ENCODE measurements at places on chromosomes 5 and 9. TPM values are rescaled to one million over a fixed set of nuclear protein-coding genes. Genes with fewer than 3 reads are reported as not detected.

Gene PLPPR1
- not detected for total RNA-seq

- no peaks in the 10 kb centered on the region for H3K27me3 ChIP-seq
- H3K4me1 ChIP-seq = no peaks in the 10 kb centered on the region
- H3K4me3 ChIP-seq = no peak overlapping the region
- H3K27ac ChIP-seq = no peak overlapping the region
- DNase-seq = no peak
Observed at GRCh38 chr5:35979715-35980114, 11.5 kb downstream of the UGT3A1 start.

GRCh38 chr5:78550891-78551290 is 97.7 kb downstream of the LHFPL2 start:
- H3K4me3 ChIP-seq = no peak overlapping the region
- H3K4me1 ChIP-seq = peaks cover 3% of the 10 kb centered on the region
- no peak overlapping the region for H3K27ac ChIP-seq
- H3K27me3 ChIP-seq = peaks cover 14% of the 10 kb centered on the region

- H3K27me3 ChIP-seq = no peaks in the 10 kb centered on the region
- no peak for DNase-seq
- H3K4me3 ChIP-seq = no peak overlapping the region
- no peaks in the 10 kb centered on the region for H3K36me3 ChIP-seq
Observed at GRCh38 chr5:108911055-108911454, 163.4 kb downstream of the FER start.
